Fibroblast of mammary gland (primary cell): ENCODE measurements at places on chromosomes 13 and 19.

GRCh38 chr13:22455036-22455435 is 725.7 kb upstream of the SGCG start:
- no peak for DNase-seq

GRCh38 chr19:18322318-18322758 is 538 bp downstream of the LSM4 start:
- DNase-seq, result peak; percentile 70

GRCh38 chr19:30049226-30049625 is 107.2 kb downstream of the URI1 start:
- no peak for DNase-seq

DNA sequence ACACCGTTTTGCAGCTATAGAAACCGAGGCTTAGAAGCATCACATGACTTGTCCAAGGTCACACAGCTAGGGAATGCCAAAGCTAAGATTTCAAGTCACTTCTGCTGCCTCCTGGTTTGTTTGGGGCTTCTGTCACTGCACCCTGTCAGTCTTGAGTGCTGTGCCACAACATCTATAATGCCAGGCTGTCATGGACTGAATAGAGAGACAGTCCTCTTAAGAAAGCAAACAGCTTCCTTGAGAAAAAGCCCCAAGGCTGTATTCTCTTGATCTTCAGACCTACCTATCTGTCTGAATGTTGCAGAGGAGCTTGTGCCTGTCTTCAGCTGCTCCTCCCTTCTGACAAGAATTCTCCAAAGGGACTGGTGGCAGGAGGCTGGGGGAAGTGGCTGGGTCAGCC is 81.6 kb downstream of the OLFM4 start:
- no peak for DNase-seq

DNA sequence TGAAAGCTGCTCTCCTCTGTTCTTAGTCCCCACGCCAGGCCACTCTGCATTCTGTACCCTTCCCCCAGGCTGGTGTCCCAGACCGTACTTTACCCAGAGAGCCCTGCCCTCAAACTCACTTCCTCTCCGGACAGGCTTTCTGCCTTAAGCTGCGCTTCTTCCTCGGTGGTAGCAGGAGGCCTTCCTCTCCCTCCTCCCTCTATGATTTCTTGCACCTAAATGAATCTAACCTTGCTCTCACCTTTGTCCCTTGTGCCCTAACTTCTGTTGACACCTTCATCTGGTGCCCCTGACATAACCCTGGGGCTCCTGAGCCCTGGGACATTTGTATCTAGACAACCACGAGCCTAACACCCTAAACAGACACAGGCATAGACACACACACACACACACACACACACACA is 29.6 kb upstream of the CEACAM21 start:
- no peak for DNase-seq

- peak; percentile 89 for DNase-seq
Measured at GRCh38 chr13:49374585-49375290, 69.1 kb downstream of the CAB39L start.

DNA sequence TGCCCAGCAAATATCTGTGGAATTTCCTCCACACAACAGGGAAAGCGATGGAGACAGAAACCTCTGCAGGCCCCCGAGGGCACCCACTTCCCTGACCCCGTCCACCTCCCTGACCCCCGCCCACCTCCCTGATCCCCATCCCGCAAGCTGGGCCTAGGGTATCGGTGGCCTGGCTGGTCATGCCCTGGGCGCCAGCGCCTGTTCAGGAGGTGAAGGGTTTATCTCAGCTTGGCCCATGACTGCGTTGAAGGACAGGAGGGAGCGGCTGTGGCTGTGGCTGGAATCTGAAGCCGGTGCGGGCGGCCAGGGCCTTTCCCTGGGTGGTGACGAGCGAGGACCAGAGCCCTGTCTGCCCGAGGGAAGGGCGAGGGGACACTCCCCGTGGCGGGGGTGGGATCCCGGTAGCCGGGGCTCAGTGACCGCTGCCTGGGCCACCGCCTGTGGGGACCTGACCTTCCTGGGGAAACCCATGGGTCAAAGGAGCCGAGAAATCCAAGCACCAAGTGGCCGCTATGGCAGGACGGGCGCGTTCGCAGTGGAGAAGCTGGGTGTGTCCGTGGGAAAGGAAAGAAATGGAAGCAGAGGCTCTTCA is 20.7 kb downstream of the GAS6 start:
- DNase-seq, result no peak

DNA sequence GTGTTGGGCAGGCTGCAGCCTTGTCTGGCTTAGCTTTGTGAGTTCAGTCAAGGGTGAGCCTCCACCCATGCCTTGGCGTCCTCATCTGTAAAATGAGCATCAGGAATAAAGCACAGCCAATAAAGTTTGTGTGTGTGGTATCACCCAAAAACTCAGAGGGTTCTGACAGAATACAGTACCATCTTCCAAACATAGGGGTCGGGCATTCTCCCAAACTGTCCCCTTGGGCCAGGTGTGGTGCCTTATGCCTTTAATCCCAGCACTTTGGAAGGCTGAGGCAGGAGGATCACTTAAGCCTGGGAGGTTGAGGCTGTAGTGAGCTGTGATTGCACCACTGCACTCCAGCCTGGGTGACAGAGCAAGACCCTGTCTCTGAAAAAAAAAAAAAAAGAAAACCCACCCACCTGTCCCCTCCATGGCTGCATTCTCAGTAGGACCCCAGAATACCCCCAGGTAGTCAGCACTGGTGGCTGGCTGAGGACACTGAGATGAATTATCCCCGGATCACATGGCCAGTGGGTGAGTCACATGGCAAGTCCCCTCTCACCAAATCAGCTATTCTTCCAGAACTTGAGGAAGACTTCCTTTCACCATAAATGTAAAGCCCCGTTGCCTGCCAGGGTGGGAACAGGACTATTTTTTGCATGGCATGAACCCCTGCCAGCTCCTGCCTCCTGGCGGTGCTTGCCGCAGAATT is 18.6 kb downstream of the POP4 start:
- DNase-seq, result peak; percentile 11

GRCh38 chr19:28103921-28104320 is 1109.0 kb downstream of the UQCRFS1 start:
- DNase-seq, result no peak

DNA sequence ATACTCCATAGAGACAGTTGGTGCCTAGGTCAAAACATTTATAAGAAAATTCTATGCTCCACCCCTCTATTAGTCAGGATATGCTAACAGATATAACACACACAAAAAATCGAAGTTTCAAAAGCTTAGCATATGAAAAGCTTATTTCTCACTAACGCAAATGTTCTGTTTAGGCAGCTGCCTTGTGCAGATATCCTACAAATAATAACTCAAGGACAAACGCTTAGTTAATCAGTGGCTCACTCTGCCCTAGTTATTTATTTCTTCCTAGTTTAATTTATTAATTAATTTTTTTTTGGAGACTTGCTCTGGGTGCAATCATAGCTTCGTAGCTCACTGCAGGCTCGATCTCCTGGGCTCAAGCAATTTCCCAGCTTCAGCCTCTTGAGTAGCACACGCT is 259.7 kb upstream of the GPC6 start:
- DNase-seq, result no peak

DNA sequence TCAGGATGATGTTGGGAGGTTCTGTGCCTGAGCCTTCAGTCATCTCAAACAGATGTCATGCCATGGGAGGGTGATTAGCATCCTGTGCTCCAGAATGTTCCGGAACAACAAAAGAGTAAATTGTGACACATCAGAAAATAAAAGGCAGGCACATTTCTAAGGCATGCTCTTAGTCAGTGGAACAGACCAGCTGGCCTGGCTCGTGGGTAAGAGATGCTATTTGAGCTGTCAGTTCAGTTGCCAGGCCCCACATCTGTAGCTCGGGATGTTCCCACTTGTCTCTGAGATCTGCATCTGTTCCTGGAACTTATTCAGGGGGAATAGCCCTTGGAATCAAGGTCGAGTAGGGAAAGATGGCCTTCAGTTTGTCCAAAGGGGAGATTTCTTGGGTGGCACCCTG is 26.0 kb downstream of the OLFM4 start:
- DNase-seq, result no peak

DNA sequence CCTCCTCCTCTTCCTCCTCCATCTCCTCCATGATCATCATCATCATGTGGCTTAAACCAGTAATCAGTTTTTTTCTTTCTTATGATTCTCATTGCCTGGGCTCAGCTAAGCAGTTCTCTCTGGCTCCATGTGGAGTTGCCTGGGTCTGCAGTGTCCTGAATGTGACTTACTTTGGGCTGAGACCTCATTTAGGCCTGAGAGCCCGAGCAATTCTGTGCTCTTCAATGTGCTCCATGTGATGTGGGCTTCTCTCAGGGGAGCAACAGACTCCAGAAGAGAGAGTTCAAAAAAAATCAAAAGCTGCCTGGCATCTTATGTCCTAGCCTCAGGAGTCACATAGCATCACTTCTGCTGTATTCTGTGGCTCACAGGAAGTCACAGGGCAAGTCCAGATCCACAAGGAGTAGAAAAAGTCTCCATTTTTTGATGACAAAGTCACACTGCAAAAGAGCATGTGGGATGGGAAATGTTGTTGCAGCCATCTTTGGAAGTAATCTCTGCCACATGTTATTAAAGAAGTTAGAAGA is 128.7 kb downstream of the MAB21L1 start:
- no peak for DNase-seq

GRCh38 chr19:37991841-37992248 is 84.8 kb downstream of the SIPA1L3 start:
- no peak for DNase-seq

GRCh38 chr19:18597809-18598660 is 8.6 kb downstream of the CRLF1 start:
- DNase-seq, result no peak

DNA sequence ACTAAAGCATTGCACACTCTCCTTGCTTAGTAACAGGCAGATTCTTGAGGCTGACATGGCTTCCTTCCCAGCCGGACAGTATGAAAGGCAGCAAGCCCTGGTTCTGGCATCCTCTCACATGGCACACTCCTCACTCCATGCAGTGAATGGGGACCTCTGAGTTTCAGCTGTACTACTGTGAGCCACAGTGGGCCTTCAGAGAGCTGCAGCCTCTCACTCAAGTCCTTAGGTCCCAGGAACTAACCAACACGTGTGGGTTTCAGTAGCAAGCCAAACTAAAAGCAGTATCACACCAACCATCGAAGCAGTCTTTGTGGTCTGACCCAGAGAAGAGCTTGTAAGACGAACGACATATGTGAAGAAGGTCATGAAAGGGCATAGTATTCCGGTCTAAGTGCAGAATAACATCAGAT is 128.2 kb downstream of the TBC1D4 start:
- peak; percentile 18 for DNase-seq

GRCh38 chr13:27339299-27339698 is 68.7 kb downstream of the RASL11A start:
- DNase-seq, result peak; percentile 54

- peak; percentile 32 for DNase-seq
Measured at GRCh38 chr19:48686088-48686487, 9.7 kb upstream of the FUT2 start.

DNA sequence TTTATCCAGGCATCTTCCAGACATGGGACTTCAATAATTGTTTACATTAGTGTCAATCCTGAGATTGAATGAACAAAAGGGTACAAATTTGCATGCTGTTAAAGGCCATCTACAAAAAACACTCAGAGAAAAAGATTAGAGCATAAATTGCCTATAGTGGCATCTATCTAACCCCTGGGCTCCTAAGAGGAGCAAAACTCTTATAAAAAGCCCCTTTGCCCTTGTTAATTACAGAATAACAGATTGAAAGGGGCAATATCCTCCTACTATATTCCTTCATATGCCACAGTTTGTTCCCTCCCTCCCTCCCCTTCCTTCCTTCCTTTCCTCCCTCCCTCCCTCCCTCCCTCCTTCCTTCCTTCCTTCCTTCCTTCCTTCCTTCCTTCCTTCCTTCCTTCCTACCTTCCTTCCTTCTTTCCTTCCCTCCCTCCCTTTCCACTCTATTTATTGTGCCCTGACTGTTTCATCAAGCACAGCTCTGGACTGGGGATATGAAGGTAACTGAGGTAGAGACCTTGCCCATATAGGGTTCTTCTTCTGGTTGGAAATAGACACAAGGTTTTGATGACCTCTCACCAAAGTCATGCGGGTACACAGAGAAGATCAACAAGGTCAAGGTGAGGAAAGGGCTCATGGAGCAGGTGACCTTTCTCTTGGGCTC is 49.5 kb downstream of the PCDH8 start:
- DNase-seq, result no peak

DNA sequence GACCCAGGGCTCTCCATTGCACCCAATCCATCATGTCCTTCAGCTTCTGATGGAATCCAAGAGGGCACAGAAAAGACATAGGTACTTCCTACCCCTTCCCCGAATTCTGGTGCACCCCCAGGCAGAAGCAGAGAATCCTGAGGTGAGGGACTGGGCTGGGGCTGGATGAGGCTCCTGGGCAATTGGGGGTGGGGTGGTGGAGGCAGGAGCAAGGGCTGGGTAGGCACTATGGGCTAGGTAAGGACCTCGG is 2.7 kb upstream of the KCNC3 start:
- DNase-seq, result no peak

- DNase-seq, result no peak
Measured at GRCh38 chr13:44240611-44241145, 132.9 kb upstream of the SERP2 start.

GRCh38 chr19:53652476-53652875 is 20.7 kb downstream of the DPRX start:
- no peak for DNase-seq

- DNase-seq, result peak; percentile 52
Measured at GRCh38 chr13:110331362-110331761, 24.3 kb downstream of the COL4A2 start.

DNA sequence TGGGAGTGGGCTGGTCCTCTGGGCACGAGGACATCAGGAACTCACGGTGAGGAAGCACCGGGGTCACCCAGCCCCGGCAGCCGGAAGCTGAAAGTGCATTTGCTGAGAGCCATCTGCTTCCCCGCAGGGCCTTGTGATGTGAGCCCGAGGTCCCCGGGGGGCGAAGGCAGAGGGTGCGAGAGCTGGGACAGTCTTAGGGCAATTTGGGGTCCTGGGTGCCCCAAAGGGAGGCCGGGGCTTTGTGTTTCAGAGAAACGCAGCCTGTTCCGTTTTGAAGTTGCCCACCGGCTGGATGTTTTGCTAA is 4.8 kb downstream of the F2RL3 start:
- no peak for DNase-seq

GRCh38 chr13:97371486-97372109 is 62.4 kb upstream of the RAP2A start:
- DNase-seq, result no peak

- DNase-seq, result no peak
Measured at GRCh38 chr13:75875450-75875849, 239.3 kb downstream of the LMO7 start.

- DNase-seq, result peak; percentile 11
Measured at GRCh38 chr13:29681864-29682263, 86.4 kb upstream of the SLC7A1 start.

- peak; percentile 26 for DNase-seq
Measured at GRCh38 chr13:101150998-101151397, 265.3 kb downstream of the NALCN start.

DNA sequence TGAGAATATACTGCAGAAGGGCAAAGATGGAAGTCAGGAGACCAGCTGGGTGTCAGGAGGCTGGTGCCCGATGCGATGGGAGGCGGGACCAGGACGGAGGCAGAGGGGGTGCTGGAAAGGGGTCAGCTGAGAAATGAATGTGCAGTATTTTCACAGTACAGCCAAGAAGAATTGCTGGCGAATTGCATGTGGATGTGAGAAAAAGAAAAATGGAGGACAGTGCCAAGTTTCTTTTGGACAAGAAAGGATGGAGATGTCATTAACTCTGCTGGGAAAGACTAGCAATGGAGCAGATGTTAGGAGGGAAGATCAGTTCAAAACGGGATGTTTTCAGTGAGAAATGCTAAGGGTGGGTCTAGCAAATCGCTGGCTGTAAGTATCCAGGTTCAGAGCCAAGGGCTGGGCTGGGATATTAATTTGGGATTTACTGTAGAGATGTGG is 7.0 kb downstream of the CRYL1 start:
- DNase-seq, result peak; percentile 37

- peak; percentile 93 for DNase-seq
Measured at GRCh38 chr19:45195764-45196163, 17.2 kb downstream of the BLOC1S3 start.
